ENCODE measurements at places on chromosomes 11 and 22. TPM values are rescaled to one million over a fixed set of nuclear protein-coding genes. Genes with fewer than 3 reads are reported as not detected.

DNA sequence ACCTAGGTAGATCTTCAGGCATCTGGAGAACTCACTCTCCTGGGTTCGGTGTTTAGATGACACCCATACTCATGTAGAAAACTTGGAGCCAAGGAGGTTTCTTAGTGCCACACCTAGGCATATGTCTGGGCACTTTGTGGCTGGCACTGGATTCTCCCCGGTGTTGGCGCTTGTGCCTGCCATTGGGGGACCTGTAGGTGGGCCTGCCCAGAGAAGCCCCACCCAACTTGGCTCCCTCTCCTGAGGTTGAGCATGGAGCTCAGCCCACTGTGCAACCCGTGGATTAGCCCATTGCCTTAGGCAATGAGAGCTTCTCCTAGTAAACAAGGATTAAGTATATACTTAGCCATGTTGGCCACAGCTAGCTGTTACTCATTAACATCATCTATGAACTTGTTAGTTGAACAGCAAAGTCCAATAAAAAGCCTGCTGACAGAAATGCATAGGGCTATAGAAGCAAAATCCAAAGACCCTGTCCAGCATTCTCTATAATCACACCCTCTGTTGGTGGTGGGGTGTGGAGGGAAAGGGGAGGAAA, 335.5 kb upstream of the CHORDC1 start:
- peak; percentile 39 for DNase-seq

CARD10 gene
- total RNA-seq, result 12.3 TPM

DNA sequence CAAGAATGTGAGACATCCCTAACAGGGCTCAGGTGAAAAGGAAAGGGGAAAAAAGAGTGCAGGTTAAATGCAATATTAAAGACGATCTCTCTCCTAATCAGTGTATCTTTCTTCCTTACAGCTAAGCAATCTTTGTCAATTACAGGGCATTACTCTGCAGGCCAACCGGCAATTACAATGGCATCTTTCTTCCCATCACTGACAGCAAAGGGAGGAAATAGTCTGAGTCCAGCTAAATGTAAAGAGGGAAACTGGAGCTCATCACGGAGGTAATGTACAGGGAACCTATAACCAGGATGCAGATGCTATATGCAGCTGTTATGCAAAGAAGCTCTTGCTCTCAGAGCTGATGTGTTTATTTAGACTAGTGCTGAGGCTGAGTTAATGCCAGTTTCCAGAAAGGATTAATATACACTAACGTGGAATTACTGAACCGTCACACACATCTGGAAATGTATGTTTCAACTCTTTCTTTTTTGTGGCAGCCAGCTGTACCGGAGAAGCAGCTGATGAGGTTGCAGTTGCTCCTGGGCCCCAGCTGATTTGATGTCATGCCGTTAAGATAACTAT, 121.6 kb downstream of the KIRREL3 start:
- no peak for DNase-seq

- peak; percentile 71 for DNase-seq
Measured at GRCh38 chr11:70568035-70568813, 169.9 kb downstream of the CTTN start.

GRCh38 chr11:27242591-27242990, 120.4 kb downstream of the CCDC34 start:
- DNase-seq, result no peak

CRYBA4 gene
- not detected for total RNA-seq

- DNase-seq, result no peak
Measured at GRCh38 chr11:130909650-130910049, 6.6 kb downstream of the SNX19 start.

ADAMTS8 gene
- 0.68 TPM for total RNA-seq

DNA sequence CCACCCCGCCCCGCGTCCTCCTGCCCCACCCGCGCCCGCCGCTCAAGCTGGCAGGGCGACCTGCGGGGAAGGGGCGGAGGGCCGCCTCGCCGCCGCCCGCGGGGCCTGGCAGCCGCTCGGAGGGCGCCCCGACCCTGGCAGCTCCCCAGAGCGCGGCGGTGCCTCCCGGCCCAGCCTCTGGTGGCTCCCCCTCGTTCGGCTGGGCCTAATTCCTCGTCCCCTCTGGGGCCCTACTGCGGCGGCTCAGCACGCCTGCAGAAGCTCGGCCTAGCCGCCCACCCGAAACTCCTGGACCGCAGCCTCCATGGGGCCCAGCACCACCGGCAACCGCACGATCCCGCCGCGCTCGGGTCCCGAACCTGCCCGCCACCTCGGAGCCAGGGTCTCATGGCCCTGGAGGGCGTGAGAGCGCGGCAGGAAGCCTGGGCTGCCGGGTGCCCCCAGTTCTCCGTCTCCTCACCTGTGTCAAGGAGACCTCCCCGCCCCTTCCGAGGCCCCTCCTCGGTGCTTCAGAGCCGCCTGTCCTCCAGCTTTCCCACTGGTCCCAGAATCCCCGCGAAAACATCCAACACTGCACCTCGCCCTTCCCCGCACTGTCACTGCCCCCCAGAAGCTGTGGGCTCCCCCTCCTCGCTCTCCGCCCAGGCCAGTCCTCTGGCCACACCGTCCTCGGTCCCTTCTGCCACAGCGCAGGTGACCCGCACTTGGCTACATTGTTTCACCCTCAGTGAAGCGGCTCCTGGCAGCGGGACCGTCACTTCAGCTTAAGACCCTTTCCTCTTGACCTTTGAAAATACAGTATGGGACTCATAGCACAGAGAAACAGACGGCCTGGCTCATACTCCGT, 613 bp upstream of the GSC2 start:
- DNase-seq, result peak; percentile 64

SLC1A2 gene
- total RNA-seq, result 2.6 TPM

GRCh38 chr11:1906611-1907423, 12.7 kb upstream of the TNNT3 start:
- no peak for DNase-seq

DNA sequence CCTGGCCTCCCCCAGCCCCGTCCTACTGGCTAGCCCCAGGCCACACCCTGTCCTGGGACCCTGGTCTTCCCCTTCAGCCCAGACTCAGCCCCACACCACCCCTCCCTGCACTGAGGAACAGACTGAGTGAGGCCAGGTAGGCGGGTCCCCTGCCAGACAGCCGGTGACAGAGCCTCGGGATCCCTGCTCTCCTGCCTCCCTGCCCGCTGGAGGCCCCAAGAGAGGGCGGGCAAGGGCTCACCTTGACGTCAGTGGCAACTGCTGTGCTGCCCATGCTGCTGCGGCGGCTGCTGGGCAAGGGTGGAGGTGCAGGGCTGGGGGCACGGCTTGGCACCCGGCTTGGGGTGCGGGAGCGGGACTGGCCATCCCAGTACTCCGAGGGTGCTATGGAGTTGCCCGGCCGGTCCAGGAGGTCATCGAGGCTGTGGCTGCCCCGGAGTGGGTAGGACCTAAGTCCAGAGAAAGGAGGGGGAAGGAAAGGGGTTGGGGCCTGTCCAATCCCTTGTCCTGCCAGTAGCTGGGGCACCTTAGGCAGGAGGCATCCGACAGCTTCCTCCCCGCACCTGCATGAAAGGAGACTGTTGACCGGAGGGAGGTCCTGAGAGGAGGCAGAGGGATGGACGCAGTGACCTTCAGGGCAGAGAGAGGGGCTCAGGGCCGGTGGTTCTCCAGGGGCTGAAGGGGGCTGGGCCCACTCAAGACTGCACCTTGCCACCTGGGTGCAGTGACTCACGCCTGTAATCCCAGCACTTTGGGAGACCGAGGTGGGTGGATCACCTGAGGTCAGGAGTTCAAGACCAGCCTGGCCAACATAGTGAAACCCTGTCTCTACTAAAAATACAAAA, 2.2 kb upstream of the SLC16A8 start:
- DNase-seq, result no peak

OR2D2 gene
- total RNA-seq, result not detected

DNA sequence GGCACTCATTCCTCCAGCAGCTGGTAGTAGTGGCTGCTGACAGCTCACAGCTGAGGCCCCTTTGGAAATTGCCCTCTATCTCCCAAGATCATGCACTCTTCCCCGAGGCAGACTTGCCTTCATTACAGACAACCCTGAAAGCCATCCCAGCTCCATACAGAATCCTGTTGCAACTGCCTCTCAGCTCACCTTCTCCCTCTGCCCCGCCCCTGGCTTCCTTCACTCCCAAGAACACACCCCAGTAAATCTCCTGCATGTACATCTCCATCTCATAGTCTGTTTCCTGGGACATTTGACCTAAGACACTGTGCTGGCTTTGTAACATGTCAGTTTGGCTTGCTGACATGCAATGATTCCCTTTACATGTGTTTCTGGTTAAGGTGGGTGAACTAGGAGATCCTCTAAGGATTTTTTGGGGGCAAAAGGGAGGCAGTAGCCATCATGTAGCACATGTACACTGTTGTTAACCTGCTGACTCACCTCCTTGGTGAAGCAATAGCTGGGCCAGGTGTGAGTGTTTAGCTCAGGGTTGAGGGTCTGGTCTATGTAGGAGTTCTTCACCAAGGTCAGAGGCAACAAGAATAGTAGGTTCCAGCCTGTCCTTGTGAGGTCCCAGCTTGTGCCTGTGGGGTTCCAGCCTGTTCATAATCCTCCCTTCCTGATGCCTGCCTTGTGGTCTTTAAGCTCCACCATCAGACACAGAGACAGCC, 179.6 kb downstream of the CSNK2A3 start:
- DNase-seq, result no peak

GRCh38 chr11:2186669-2187279, 15.2 kb upstream of the TH start:
- no peak for DNase-seq

DNA sequence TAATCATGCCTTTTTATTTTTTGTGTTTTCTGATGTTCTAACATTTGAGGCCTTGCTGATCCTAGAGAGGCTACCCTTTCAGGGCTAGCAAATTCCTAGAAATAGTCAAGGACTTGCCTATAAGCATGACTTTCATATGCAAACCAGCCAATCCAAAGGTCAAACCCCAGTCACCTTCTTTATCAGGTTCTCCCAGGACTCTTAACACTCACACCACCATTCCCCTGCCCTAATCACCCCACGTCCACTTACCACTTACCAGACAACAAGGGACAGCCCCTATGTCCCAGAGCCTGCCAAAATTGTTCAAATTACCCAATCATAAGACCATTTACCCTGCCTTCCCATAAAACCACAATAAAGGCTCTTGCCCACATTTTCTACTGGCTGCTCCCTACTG, 1339.8 kb downstream of the LRRC4C start:
- DNase-seq, result no peak

DNA sequence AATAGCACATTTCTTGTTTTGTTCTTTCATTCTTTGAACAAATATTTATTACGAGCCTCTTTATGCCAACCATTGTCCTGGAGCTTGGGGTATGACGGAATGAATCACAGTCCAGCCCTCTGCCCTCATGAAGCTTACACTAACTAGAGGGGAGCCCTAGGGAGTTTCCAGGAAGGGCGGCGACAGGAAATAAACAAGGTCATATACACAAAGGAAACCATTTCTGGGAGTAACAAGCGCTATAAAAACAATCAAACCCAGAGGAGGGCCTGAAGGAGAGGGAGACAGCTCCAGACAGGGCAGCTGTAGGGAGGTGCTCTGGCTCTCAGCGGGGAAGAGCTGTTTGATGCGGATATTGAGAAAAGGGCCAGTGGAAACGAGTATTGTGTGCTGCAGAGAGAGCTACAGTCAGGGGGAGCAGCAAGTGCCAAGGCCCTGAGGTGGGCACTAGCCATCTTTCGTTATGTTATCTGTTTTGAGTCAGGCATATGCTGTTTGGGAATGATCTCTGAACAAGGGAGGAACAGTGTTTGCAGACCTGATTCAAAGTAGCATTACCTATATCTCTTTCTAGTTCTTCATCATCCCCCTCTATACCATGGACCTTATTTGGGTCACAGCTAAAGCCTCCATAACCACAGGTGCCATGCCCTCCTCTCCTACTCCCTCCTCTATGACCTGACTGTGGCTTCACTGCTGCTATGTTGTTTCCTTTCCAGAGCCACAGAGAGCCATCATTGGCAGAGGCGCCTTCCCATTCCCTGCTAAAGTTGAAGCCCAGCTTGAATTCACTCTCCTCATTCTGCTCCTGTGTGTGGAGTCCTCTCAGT, 15.3 kb upstream of the ZBTB16 start:
- no peak for DNase-seq

ACR gene
- total RNA-seq, result 2.2 TPM

DNA sequence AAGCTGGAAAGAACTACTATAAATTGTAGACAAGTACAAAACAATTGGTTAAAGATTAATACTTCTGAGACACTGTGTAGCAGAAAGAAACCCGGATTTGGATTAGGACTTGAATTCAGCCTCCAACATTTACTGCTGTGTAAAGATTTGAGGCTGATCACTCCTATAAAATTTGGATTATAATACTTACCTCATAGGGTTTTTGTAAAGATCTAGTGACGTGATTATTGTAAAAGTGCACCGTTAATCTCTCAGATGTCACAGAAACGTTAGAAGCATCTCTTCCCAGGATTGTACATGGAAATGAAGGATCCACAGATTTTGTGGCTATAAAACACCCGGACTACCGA, 323 bp upstream of the HIKESHI start:
- no peak for DNase-seq

DNA sequence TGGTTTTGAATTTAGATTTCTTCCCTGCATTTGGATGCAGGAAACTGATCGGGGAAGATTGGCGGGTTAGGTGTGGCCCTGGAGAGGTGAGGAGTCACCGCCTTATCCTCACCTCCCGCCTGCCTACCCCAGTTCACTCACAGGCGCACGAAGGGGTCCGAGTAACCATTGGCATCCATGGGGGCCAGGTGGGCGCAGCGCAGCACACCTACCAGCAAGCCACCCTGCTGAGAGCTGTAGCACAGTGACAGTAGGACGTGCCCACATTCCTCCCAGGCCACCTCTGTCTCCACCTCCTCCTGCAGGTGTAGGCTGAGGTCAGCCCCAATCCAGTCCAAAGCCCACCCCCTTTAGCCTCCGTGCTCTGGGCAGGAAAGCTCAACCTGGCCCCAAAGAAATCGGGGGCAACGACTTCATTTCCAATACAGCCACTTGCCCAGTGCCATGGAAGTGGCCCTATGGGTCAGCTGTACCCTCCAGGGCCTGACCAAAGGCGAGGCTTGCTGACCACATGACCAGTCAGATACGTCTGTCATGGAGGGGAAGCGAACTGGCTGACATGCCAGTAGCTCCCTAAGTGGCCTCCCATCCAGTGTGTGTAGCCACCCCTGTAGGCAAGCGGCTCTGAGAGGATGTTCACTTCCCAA, 6.7 kb downstream of the NDUFV1 start:
- peak; percentile 82 for DNase-seq

CARD18 gene
- not detected for total RNA-seq

- DNase-seq, result no peak
Measured at GRCh38 chr11:70244698-70245097, 25.8 kb upstream of the PPFIA1 start.

FAM76B gene
- 37.2 TPM for total RNA-seq

DNA sequence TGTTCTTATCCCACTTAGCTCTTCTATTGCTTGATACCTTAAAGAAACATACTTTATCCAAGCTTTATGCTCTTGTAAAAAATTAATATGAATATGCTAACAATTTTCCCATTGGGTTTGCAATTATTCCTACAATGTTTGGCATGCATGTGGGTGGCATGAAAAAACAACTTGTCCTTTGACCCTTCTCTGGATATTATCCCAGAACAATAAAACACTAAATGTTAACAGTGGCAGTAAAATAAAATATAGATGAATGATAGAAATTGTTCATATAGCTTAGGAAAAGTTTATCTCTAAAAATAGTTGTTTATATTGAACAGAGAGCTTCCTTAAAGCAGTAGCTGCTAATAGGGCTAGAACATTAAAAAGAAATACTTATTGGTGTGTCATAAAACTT, 860.5 kb upstream of the LRRC4C start:
- DNase-seq, result no peak

BEST1 gene
- total RNA-seq, result 12.5 TPM

- DNase-seq, result no peak
Measured at GRCh38 chr11:33942954-33943353, 51.1 kb upstream of the LMO2 start.

- DNase-seq, result no peak
Measured at GRCh38 chr11:111209543-111210355, 35.8 kb upstream of the POU2AF2 start.
